ENCODE measurements at places on chromosomes 12 and 14. TPM values are rescaled to one million over a fixed set of nuclear protein-coding genes. Genes with fewer than 3 reads are reported as not detected.

The TRIM9 gene
- total RNA-seq: 0.64 TPM

The SMIM41 gene
- total RNA-seq: 0.43 TPM

DNA sequence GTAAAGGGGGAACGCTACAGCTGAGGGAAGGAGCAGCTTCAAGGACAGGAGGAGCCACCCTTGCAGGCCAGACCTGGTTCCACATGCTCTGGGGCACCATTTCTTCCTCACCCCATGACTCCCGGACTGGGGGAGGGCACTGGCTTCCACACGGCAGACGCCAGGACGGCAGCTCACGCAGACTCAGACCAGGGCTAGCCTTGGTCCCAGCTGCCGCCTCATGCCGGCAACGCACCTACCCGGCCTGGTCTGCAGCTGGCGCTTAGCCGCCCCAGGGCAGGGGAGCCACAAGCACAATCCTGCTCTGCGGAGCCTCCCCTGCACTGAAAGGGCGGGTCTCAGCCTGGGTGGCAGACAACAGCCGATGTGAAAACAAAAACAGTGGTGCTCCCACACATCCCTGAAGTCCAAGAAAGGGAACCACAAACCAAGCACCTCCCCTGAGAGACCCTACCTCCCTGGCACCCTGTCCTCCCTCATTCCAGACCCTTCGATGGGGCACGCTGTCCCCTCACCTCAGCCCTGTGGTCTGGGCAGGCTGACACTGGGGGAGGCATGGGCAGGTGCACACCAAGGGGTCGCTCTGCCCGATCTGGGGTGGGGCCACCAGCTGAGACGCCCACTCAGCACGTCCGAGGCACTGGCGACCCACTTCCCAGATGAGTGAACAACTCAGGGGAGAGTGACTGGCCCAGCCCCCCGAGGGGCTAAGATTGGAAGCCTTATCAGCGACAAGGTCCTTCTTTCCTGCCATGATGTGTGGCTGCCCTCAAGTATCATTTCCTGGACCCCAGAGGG, 65.0 kb downstream of the CHGA start:
- no peak for DNase-seq

The PSMC1 gene
- 88.3 TPM for total RNA-seq

DNA sequence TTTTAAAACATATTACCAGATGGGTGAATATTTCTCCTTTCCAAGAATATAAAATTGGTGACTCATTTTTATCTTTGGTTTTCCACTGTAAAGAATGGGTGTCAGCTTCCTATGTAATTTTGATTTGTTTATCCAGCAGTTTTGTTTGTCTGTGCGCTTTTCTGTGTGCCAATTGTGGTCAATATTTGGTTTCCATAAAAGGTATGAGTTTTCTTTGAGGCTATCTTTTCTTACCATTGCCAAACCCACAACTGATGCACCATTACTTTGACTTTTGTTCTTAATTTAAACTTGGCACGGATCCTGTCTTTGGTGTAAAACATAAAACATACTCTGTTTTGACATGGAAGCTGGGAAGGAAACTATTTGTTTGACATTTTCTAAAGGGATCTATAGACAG, 78.8 kb upstream of the NAV3 start:
- peak; percentile 55 for DNase-seq

DNA sequence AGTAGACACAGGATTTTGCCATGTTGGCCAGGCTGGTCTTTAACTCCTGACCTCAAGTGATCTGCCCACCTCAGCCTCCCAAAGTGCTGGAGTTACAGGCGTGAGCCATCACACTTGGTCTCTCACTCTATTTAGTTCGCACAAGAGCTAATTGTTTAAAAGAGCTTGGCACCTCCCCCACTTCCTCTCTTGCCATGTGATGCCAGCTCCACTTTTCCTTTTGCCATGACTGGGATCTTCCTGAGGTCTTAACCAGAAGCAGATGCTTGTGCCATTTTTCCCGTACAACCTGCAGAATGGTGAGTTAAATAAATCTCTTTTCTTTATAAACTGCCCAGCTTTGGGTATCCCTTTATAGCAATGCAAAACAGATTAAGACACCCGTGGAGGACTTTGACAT, 200.1 kb upstream of the FRMD6 start:
- no peak for DNase-seq

The RASSF9 gene
- total RNA-seq: 0.32 TPM

The GYS2 gene
- total RNA-seq: not detected

DNA sequence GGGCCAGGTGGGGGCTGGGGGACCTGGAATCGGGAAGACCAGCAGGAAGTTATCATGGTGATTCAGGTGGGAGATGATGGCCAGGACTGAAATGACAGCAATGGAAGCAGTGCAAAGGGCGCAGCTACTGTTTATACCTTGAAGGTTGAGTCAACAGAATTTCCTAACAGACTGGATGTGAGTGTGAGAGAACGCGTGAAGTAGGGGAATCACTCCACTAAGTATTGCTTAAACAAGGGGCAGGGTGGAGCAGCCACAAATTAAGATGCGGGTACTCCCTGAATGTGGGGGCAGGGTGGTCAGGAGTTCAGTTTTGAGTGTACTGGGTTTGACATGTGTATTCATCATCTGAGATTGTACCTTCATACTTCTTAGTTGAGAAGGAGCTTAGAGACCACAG, 45.1 kb downstream of the MYF5 start:
- no peak for DNase-seq

DNA sequence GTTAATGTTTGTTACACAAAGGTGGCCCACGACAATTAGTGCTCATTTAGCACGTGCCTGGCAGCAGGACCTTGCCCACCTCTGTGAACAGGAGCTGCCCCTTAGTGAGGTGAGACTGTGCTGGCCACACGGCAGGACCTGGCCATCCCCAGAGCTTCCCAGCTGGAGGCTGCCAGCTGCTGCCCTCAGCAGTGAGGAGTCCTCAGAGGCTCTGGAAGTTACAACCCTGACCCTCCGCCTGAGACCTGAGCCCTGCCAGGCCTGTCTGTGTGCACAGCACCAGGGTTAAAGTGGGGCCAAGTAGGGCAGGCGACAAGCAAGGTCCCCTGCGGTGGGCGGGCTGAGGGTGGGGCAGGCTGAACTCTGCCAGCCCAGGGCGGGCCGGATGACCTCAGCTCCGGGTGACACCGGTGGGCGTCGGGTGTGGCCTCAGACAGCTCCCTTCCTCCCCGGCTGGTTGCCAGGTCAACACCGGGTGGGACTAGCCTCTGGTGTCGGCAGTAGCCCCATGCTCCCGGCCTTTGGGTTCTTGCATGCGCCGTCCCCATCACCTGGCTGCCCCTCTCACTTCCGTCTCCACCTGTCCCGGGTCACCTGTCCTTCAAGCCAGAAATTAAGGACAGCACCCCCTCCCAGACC, 9.2 kb upstream of the LBHD2 start:
- no peak for DNase-seq

The M6PR gene
- 155 TPM for total RNA-seq

GRCh38 chr12:49672301-49673217, 34.6 kb downstream of the FMNL3 start:
- no peak for DNase-seq

DNA sequence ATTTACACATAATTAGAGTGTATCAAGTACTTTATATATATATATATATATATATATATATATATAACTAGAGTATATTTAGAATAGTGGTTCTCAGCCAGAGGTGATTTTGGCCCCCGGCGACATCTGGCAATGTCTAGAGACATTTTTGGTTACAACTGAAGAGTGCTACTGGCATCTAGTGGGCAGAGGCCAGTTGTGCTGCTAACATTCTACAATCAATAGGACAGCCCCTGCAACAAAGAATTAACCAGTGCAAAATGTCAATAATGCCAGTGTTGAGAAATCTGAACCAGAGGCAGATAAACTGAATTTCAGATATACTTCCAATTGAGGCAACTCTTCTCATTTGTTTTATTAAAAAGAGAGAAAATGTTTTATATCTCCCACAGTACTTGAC, 8.9 kb downstream of the GTF2A1 start:
- DNase-seq: peak; percentile 23

The RILPL1 gene
- 10.6 TPM for total RNA-seq

- no peak for DNase-seq
Measured at GRCh38 chr14:61238611-61239245, 42.4 kb downstream of the TMEM30B start.

DNA sequence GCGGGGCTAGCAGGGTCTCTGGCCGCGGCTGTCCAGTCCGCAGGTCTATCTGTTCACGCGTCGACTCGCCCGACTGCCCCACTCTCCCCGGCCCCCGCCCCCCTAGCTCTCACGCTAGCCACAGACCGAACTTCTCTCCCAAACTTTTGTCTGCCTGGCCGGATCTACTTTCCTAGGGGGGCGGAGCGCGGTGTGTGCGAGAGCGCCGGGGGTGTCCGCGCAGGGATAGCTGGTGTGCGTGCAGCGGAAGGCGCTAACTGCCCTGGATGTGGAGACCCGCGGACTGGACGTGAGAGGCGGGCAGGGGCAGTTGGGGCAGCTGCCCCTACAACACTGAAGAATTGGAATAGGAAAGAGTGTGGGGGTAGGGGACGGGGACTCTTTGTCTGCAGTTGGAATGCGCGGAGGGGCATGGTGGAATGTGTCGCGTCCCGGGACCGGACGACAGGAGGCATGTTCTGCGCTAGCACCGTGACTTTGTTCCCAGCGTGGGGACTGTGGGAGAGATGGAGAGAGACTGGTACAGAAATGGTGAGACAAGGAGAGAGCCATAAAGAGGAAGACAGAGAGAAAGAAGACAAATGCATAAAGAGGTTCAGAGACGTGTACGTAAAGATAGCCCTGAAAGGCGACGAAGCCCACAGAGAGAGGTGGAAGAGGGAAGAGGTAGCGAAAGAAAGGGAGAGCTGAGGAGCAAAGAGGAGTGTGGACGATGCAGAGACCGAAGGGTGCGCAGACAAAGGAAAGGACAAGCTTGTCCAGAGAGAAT, at the start of gene AJUBA:
TSS of gene AJUBA (minus strand) at position 75 of the 769 bp plus-strand sequence. CDS start 285 bp downstream, outside the sequence.
- DNase-seq: peak; percentile 95

- DNase-seq: no peak
Measured at GRCh38 chr12:51669271-51669670, 78.2 kb downstream of the SCN8A start.

The SLC25A21 gene
- 0.97 TPM for total RNA-seq

DNA sequence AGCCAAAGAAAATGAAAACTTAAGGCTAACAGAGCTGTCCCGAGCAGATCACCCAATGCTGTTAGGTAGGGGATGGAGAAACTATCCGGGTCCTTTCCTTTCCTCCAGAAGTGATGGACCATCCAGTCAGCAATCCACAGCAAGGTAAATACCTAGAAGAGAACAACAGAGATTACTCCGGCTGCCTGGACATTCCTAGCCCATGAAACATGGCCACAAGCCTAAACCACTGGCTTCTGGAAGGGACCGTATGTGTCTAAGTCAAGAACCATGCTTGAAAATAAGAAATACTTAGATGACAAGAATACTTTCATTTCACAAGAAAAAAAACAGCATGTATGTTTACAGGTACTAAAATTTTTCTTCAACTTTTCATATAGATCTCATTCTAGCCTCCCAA, 152.9 kb downstream of the SLC41A2 start:
- peak; percentile 19 for DNase-seq

DNA sequence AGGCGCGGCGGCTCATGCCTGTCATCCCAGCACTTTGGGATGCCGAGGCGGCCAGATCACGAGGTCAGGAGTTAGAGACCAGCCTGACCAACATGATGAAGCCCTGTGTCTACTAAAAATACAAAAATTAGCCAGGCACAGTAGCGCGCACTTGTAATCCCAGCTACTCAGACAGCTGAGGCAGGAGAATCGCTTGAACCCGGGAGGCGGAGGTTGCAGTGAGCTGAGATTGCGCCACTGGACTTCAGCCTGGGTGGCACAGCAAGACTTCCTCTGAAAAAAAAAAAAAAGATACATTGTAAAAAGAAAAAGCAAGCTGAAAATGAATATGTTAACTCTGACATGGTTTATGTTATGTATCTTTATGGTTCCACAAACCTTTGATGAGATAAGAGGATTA, 33.6 kb downstream of the RPGRIP1 start:
- no peak for DNase-seq
